ENCODE measurements at places on chromosomes 6 and 20.

DNA sequence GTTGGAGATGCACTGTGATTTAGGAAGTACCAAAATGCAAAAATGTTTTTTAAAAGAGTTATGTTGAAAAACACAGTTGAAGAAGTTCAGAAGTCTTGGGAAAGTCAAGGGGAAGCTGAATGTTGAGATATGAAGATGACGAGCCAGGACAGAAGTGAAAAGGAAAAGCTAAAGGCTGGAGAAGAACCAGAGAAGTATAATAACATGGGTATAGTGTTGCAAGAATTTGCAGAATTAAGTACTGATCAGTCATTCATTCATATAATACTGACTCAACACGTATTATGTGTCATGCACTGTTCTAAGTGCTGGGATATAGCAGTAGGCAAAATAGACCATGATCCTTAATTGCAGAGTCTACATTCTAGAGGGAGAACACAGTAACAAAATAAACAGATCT is 432.8 kb downstream of the CDC5L start:
- DNase-seq: no peak

- DNase-seq: no peak
These were observed 514.1 kb upstream of the NRSN1 start for GRCh38 chr6:23611776-23612381.

- DNase-seq: no peak
These were observed 1.9 kb downstream of the FAM135A start for GRCh38 chr6:70415247-70415646.

- no peak for DNase-seq
These were observed 14.5 kb upstream of the TMEM170B start for GRCh38 chr6:11522812-11523605.

- no peak for DNase-seq
These were observed 62.3 kb downstream of the PAX1 start for GRCh38 chr20:21767739-21768223.

GRCh38 chr6:26158076-26158580 is 70.9 kb downstream of the HFE start:
- no peak for DNase-seq

DNA sequence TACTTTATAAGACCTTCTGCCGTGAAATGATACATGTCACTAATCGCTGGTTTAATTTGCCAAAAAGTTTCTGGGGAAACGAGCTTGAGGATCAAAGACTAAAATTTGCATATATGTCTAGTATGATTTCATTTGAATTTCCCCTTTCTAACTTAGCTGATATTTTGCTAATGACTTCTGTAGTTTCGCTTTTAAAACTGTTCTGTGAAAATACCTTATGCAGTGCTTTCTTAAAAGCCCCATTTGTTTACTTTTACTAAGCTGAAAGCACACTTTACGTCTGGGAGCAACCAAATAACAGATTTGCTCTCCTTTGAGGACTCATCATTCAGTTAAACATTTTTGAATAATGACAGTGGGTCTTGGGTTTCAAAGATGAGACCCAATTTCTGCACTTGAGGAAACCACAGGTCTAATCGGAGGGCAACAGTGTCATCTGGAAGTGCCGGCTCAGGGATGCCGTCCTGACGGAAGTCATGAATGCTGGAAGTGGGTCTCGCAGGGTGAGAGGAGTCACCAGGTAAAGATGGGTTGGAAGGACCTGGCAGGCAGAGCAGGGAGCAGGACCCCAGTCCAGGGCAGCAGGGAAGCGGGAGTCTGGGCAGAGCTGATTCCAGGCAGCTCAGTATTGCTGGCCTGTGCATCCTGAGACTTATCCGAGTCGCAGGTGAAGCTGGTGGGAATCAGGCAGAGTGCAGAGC is 33.2 kb downstream of the PLEKHG1 start:
- no peak for DNase-seq

- DNase-seq: no peak
These were observed 13.9 kb downstream of the ZNF831 start for GRCh38 chr20:59177266-59178250.

DNA sequence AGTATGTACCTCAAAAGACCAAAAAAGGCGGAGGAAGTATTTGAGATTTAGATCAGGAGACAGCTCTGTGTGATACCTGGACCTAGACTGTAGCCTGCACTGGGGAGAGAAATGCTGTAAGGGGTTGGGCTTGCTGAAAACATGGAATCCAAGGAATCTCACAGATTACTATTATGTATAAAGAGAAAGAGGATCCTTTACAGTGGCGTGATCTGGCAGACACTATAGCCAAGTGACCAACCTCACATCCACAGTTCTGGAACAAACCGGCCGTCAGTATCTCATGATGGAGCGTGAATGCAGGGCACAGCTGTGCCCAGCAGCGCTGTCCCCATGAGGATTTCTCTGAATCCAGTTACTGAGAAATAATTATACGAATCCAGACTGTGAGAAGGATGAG is 12.3 kb downstream of the DDX27 start:
- no peak for DNase-seq
